ENCODE measurements at places on chromosomes 12 and 14.
A peak's percentile ranks its signal among the peaks of the same experiment; 100 is the strongest.

- no peak for DNase-seq
Observed at GRCh38 chr14:64238049-64238448, 56.1 kb downstream of the ESR2 start.

DNA sequence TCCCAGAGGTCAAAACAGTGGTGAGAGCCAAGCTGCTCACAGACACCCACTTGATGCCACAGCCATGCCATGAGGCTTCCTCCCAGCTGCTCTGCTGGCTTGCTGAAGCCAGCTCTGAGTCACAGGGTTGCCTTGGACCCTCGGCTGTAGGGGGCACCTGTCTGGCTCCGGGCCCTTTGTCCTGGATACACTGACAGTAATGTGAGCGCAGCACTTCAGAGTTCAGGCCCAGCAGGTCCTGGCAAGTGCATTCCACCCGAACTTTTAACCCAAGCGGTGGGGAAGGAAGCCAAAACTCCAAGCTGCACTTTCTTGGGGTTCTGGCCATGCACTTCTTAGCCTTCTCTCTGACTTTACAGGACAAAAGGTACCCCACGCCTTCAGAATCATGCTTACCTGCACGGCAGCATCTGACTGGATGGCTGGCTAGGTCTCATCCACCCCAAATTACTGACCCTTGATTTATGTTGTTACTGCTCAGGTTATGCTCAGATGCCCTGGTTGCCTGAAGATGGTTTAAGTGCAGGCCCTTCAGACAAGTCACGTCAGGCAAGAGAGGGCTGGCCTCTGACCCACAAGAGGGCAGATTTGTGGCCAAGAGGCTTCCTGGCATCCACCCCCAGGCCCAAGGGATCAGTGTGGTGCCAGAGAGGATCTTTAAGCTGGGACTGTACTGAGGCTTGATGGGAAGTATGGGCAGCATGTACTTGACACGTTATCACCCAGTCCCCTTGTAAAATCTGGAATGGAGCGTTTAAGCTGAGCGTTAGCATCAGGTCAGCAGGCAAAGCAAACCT is 24.8 kb downstream of the SLC25A29 start:
- DNase-seq = no peak

GRCh38 chr14:92247341-92247740 is 75.6 kb upstream of the SLC24A4 start:
- no peak for DNase-seq

DNA sequence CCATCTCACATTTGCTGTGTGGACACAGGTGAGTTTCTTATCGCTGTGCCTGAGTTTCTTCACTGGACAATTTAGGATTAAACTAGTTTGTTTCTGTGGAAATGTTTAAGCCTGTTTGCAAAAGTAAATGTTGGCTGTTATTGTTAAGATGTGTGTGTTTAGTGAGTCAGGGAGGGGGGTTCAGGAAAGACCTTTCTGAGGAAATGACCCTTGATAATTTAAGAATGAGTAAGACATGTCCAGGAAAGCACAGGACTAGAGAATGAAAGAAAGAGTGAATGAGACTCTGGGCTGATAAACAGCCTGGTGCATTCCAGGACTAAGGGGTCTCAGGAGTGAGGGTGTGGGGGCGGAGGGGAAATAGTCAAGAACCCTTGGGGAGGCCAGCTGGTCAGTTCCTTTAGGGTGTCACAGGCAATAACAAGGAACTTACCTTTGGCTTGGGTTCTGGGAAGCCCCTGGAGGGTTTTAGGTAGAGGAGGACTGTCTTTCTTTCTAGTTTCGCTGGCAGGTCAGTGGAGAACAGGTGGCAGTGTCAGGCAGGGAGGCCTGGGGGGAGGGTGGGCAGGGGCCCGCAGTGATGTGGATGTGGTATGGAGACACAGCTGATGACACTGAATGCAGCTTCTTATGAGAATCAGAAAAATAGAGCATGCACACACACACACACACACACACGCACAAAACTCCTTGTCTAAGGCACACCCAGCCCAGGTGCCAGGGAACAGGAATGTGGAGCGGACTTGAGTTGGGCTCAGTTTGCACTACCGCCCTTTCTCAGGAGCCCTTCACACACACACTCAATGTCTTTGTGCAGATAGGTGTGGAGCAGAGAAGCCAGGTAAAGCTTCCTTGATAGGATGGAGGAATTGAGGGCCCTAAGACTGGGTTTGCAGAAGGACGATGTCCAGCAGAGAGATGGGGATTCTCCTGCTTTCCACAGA is 1005.5 kb downstream of the VRK1 start:
- no peak for DNase-seq

DNA sequence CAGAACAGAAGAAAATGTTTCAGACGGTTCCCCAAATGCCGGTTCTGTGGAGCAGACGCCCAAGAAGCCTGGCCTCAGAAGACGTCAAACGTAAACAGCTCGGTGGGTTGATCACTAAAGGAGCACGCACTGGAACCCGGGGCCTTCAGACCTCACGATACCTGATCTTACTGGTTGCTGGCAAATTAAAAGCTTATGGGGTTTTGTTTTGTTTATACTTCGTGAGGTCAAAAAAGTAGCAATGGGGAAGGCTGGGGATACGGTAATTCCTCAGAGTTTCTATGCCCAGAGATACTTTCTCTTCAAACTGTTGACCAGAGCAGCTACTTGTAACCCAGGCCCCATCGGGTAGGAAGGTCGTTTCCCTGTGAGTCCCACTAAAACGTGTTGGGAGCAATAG is 1.7 kb downstream of the CDKN1B start:
- DNase-seq = peak; percentile 43

GRCh38 chr14:33332497-33332896 is 393.8 kb downstream of the NPAS3 start:
- no peak for DNase-seq

DNA sequence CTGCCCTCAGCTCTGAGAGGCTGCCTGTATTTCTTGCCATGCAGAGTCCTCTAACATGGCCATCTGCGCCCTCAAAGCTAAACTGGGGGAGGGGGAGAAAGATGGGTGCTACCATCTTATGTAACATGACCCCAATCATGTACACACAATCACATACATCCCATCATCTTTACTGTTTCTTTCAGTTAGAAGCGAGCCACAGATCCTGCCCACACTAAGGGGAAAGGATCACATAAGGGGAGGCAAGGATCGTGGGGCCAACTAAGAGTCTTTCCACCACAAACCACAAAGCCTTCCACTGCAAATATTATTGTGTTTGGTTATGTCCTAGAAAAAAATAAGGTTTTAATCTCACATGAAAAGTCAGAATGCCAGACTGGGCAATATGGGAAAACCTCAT is 11.8 kb upstream of the AMN1 start:
- no peak for DNase-seq

DNA sequence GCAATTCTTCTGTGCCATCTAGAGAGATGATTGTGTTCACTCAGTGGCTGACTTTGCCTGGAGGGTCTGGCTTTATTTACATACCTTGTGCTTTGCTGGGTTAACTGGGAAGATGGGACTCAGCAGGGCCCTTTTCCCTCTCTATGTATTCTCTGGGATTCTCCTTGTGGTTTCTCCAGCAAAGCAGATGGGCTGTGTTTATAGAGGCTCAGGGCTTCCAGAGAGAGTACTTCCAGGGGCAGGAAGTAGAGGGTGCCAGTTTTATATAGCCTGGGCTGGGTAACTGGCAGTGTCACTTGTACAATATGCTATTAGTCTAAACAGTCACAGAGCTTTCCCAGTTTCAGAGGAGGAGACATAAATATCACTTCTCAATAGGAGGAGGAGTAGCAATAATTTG is 509.9 kb downstream of the DIO2 start:
- DNase-seq = no peak
